ENCODE measurements at places on chromosomes 2 and 18.

GRCh38 chr18:13568443-13569392 is 157.6 kb downstream of the FAM210A start:
- DNase-seq, result no peak

GRCh38 chr2:236078297-236079255 is 89.6 kb downstream of the GBX2 start:
- DNase-seq, result no peak

DNA sequence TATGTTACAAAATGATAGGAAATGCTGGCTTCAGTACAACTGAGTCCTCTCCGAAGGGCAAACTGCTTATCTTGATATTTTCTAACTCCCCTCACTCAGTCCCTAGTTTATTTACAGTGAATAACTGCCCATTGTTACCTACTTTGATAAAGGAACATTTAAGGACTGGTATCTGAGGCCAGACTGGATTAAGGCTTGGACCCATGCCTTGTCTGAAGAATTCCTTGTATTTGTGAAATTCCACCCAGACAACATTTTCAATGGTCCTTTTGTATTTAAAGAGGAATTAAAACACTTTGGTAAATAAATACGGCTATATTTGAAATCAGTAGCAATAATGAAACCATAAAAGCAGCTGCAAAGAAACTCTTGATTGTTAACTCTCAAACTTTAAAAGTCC is 58.3 kb downstream of the PELI1 start:
- no peak for DNase-seq

GRCh38 chr2:197137231-197137630 is 173.3 kb downstream of the ANKRD44 start:
- DNase-seq, result no peak

- DNase-seq, result no peak
These were observed 35.3 kb downstream of the MYO5B start for GRCh38 chr18:50159654-50160046.

- DNase-seq, result no peak
These were observed 133.7 kb downstream of the GALNT3 start for GRCh38 chr2:165660361-165660760.

DNA sequence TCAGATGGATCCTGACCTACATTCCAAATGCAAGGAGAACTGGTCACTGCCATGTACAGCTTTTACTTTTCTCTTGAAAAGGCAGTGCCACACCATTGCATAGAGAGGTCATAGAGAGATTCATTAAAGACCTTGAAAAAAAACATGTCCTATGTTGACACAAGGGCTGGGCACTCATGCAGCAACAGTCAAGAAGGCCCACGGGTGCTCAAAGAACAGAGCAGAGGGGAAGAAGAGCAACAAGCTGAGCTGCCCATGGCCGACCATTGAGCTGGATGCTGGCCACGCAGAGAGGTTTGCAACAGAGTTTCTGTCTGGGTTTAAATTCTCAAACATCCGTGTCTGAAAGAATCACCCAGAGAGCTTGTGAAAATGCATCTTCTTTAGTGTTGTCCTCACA is 99.1 kb downstream of the ADD2 start:
- DNase-seq, result no peak

GRCh38 chr2:118268268-118268667 is 180.0 kb downstream of the INSIG2 start:
- DNase-seq, result no peak

DNA sequence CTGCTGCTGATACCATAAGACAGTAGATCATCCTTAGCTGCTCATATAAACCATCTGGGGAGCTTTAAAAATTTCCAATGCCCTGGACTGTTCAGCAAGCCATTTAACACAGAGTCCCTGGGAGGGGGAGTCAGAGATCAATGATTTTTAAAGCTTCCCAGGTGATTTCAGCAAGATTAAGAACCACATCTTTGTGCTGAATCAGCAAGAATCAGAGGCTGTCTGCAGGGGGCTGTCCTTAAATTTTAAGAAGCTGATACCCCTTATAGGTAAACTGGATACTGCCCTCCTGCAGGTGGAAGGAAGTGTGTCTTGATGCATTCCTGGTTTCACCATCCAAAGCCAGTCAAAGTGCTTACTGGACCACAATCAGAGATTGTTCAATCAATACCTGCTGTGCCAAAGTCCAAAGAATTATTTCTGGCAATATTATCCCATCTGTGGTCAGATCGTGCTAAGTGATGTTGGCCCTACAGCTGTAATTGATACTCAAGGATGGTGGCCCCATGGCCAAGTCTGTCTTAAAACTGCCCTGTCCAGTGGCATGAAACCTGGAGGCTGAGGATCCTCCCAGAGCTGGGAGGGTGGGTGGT is 72.2 kb downstream of the BCL2L11 start:
- DNase-seq, result no peak

DNA sequence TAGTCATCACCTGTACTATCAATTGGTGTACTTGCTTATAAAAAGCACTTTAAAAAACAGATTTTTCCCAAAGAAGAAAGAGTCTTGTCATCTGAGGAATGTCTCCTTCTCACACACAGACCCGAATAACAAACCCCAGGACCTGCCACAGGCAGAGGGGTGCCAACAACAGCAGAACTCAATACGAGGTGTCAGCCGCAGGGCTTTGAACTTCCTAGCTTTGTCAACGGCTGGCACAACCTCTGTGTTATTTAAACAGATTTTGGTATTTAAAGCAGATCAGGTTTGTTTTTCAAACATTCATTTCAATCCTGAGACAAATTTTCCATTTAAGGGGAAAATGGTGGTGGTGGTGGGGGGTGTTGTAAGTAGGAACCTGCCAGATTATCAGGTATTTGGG is 138.4 kb upstream of the RIOK3 start:
- no peak for DNase-seq

- DNase-seq, result no peak
These were observed 15.0 kb downstream of the CDH2 start for GRCh38 chr18:28161608-28162599.

DNA sequence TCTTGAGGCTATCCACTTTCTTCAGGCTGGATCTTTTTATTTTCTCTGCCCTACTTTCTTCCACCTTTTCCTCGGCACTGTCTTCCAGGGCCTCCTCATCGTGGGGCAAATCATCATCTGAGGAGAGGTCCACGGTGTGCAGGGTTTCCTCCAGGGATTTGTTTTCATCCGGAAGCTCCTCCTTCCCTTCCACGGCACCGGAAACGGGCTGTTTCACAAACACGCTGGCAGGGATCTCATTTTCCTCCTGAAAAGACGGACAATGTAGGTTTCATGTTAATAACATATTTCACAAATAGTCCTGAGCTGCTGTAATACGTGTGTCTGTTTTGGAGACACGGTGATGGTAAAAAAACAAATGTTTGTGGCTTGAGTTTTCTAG is 10.4 kb downstream of the CAVIN2 start:
- DNase-seq, result no peak
